Stimulated activated CD4-positive, alpha-beta T cell treated with anti-CD3 and anti-CD28 coated beads, Interleukin-12 subunit alpha, Interleukin-12 subunit beta, amount 100 ng/mL, for 48 hours (primary cell): ENCODE measurements at places on chromosomes 16 and 17.
A peak's percentile ranks its signal among the peaks of the same experiment; 100 is the strongest.

DNA sequence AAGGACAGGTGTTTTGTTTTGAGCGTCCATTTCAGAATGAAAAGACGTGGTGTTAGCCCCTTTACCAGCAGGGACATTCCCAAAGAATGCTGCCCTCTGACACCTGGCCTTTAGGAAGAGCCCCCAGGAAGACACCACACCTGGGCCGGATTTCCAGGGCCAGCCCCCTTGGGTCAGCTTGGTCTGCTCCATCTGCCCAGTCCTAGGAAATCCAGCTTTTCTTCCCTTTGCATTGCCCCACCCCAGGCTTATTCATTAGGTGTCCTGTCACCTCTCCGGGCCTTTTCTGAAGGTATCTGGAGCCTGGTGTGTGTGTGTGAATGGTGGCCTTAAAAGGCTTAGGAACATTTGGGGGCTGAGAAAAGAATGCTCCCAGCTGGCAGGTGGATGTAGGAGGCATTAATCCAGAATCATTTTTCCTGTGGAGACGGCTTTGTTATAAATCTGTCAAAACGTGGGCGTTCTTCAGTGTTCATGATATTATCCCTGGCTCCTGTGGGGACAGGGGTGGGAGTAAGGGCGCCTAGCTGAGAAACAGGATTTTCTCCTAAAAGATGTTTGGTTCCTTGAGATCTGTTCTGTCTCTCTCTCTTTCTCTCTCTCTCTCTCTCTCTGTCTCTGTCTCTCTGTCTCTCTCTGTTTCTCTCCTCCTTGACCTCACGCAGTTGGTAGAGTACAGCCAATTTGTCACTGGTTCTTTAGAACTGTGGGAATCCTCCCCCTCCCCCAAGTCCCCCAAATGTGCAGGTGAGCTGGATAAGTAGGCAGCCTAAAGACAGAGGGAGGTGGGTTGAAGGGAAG, 84.0 kb downstream of the NTN1 start:
- DNase-seq = no peak

DNA sequence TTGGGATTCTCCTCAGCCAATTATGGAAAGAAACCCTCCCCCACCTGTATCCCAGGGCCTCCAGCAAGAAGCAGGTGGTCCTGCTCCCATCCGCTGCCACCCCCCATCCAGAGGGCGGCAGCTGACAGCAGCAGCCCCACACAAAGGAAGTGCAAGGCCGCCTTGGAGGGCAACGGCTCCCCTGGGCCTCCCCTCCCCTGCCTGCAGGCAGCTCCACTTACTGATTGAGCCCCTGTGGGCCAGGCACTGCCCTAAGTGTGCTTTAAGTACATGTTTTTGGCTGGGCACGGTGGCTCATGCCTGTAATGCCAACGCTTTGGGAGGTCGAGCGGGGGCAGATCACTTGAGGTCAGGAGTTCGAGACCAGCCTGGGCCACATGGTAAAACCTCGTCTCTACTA, 257.6 kb downstream of the PARN start:
- no peak for DNase-seq

DNA sequence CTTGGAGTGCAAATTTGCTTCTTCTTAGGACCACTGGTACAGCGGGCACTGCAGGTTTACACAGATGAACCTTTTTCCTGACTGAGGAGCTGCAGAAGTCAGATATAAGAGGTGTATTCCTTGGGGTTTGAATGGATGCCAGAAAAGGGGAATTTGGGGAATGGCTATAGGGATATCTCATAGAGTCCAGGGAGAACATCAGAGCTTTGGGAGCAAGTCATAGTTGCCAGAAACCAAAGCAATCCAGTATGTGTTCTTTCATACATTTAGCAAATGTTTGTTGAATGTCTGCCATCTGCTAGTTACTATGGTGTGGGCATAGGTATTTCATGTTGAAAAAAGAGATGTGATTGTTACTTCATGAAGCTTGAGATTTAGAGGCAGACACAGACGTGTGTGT, 46.8 kb downstream of the MAP2K4 start:
- no peak for DNase-seq

GRCh38 chr16:3950343-3951193, 70.1 kb upstream of the CREBBP start:
- no peak for DNase-seq

- no peak for DNase-seq
Observed at GRCh38 chr17:60388742-60389141, 3.2 kb downstream of the USP32 start.

GRCh38 chr16:82265809-82266208, 95.8 kb upstream of the MPHOSPH6 start:
- DNase-seq = no peak

- DNase-seq = no peak
Observed at GRCh38 chr17:15920758-15921239, 24.1 kb upstream of the ADORA2B start.

GRCh38 chr17:78781893-78782304, at the start of gene CYTH1:
TSS of gene CYTH1 (minus strand) at chr17:78782273. CDS start at chr17:78782223, 50 bp downstream.
- no peak for DNase-seq

- no peak for DNase-seq
Observed at GRCh38 chr17:74049167-74049966, 154.1 kb upstream of the RPL38 start.

- no peak for DNase-seq
Observed at GRCh38 chr17:2468270-2468669, 43.4 kb downstream of the METTL16 start.

DNA sequence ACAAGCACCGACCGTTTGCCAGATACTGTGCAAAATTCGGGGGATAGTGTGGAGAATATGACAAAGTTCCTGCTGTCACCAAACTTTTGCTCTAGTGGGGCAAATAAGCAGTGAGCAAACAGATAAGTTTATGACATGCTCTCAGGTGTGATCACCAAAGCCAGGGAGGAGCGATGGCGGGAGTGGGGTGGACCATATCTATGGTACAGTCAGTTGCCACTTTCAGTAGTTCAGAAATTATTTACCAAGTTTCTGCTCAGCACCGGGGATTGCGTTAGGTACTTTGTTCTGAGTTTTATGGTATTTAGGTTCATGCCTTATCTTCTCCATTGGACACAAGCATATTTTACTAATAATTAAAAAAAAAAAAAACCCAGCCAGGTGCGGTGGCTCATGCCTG, 11.9 kb downstream of the MSI2 start:
- DNase-seq = no peak

- DNase-seq = no peak
Observed at GRCh38 chr17:58974354-58974753, 132.3 kb downstream of the TRIM37 start.

- DNase-seq = no peak
Observed at GRCh38 chr16:54351171-54351570, 64.6 kb upstream of the IRX3 start.

DNA sequence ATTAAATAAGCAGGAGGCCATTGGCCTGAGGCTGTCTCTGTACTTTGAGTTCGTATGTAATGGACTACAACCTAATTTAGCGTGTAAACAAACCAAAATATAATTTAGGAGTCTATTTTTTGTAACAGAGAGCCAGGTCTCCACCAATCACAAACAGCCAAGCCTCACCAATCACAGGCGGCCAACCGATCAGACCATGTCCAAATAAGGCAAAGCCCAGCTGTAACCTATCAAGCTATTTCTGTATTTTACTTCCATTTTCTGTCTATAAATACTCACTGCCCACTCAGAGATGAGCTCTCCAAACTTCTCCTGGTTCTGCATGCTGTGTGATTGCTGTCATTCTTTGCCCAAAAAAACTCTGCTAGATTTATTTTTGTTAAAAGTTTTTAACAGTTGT, 322.7 kb downstream of the NPIPA8 start:
- DNase-seq = no peak

- DNase-seq = no peak
Observed at GRCh38 chr16:17053536-17054160, 417.1 kb downstream of the XYLT1 start.

DNA sequence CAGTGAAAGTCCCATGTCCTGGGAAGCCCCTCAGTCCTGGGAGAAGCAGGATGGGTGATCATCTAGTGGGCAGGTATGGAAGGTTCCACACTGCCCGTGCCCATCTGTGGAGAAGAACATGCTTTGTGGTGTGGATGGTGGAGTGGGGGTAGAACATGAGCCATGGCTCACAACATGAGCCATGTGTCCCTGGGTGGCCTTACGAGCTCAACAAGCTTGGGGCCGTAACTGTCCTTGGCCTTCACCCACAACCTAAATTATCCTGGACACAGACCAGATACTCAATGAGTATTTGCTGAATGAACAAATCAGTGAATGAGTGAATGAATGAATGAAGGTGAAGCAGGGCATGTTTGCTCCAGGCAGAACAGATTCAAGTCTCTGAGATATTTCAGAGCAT, 13.5 kb downstream of the SOX8 start:
- DNase-seq = no peak

GRCh38 chr16:89237733-89238132, 20.2 kb downstream of the ZNF778 start:
- no peak for DNase-seq

- no peak for DNase-seq
Observed at GRCh38 chr16:35192993-35193392, 1733.6 kb downstream of the TP53TG3F start.

DNA sequence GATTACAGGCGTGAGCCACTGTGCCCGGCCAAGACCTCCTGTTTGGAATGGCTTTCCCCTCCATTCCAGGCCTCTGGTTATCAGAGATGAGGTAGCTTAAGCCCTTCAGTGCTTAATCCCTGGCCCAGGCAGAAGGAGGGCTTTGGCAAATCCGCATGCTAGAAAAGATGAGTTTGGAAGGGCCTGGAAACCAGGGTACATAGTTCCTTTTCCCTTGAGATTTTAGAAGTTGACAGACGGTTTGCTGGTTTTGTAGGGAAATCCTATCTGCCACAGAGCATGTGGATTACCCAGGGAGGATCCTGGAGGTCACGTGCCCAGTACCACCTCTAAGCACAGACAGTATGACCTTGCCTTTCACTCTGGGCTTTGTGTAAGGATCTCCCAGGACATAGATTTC, 114.7 kb upstream of the CACNG3 start:
- no peak for DNase-seq

- peak; percentile 100 for DNase-seq
Observed at GRCh38 chr16:22190081-22190775, 15.8 kb upstream of the EEF2K start.
